ENCODE measurements at places on chromosomes 5 and 9.

DNA sequence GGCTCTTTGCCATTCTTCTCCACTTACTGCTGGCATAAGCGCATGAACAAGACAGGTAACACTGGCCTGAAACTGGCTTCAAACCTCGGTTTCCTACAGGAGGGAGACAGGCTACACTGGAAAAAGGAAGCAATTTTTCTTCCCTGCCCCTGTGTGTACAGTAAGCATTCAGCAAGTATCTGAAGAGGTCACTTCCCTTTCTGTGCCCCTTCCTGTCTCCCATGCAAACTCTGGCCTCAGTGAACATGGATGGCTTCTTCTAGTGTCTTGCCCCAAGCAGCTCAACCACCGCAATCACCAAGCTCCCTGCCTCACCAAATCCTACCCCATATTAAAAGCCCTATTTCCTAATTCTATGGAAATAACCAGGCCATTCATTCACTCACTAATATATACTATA, 42.4 kb downstream of the SERINC5 start:
- no peak for DNase-seq

DNA sequence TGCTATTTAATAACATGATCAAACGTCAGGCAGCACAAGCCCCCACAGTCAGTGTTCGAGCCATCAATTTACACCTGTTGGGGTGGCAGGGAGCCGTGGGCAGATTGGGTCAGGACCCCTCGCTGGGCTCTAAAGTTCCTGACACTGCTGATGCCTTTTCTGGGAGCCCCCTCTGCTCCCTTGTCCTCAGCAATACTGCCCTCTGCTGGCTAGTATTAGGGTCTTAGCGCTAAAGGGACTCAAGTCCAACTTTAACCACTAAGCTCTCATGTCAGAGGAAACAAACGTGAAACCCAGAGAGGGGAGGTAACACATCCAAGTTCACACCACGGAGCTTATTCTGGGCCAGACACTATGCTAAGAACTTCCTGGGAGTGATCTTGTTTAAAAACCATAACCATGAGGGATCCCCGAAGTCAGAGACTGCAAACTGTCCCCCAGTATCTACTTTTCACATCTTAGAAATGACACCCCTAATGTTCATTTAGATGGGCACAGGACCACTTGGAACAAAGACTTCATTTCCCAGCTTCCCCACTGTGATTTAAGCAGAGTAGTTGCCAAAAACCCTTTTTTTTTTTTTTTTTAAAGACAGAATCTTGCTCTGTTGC, 20.4 kb downstream of the ANKS6 start:
- peak; percentile 62 for DNase-seq

DNA sequence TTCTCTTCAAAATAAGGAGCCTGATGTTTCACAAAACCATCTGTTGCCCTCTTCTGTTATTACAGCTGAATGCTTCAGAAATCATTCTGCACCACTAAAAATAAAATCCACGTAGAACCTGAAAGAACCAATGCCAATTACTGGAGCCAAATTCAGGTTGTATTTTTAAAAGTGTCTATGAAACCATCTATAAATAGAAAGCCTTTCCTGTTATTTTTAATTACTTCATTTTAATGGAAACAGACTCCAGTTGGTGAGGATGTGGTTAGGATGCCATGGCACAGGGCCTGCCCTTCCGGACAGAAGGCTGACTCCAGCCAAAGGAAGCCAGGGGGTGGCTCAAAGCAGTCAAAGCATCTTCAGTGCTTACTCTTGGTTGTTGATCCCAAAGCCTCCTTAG, 119.8 kb downstream of the TENT4A start:
- peak; percentile 84 for DNase-seq

DNA sequence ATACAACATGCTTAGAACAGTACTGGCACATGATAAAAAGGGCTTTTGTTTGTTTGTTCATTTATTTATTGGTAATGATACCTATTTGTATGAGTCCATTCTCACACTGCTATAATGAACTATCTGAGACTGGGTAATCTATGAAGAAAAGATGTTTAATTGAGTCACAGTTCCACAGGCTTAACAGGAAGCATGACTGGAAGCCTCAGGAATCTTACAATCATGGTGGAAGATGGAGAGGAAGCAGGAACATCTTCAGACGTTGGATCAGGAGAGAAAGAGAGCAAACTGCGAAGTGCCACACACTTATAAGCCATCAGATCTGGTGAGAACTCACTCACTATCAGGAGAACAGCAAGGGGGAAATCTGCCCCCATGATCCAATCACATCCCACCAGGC, 847.7 kb downstream of the CDH18 start:
- no peak for DNase-seq

DNA sequence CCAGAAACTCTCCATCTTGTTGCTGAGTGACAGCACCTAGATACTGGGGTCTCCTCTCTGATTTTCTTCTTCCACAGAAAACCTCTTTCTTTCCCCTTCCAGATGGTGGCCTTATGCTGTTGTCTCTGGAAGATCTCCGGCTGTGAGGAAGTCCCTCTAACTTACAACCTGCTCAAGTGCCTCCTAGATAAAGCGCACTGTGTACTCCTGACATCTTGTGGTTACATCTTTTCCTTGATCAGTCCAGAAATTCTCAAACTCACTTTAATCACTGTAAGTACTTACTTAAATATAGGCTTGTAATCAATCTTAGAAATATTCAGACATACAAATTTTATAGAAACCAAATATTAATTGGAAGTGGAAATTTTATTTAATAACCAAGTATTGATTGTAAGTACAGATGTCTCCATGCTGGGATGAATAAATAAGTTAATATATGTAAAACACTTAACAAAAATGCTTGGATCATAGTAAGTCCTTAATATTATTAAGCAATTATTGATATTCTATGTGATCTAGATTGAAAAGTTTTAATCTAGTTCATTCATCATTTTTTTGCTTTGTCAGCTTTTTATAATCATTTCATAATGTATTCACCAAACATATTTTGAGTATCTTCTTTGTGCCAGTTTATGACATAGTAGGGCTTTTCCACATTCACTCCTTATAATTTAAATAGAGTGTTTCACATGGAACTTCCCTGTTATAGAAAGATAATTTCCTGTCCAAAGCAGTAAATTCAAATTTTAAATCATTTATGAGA, 1381.4 kb upstream of the CDH6 start:
- no peak for DNase-seq

DNA sequence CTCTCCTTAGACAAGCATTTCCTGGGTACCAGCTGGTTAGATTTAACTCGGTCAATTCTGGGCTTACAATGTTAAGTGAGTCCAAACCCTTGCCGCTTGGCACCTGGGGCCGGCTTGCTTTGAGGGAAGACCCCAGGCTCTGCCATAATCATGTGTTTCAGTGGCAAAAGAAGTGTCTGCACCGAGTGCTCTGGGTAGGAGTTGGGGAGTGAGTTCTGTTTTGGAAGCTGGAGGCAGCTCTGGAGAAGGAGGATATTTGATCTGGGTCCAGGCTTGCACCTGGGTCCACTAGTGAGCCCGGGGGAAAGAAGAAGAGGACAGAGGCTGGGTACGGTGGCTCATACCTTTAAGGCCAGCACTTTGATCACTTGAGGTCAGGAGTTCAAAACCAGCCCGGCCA, 8.4 kb upstream of the OLFM1 start:
- no peak for DNase-seq

DNA sequence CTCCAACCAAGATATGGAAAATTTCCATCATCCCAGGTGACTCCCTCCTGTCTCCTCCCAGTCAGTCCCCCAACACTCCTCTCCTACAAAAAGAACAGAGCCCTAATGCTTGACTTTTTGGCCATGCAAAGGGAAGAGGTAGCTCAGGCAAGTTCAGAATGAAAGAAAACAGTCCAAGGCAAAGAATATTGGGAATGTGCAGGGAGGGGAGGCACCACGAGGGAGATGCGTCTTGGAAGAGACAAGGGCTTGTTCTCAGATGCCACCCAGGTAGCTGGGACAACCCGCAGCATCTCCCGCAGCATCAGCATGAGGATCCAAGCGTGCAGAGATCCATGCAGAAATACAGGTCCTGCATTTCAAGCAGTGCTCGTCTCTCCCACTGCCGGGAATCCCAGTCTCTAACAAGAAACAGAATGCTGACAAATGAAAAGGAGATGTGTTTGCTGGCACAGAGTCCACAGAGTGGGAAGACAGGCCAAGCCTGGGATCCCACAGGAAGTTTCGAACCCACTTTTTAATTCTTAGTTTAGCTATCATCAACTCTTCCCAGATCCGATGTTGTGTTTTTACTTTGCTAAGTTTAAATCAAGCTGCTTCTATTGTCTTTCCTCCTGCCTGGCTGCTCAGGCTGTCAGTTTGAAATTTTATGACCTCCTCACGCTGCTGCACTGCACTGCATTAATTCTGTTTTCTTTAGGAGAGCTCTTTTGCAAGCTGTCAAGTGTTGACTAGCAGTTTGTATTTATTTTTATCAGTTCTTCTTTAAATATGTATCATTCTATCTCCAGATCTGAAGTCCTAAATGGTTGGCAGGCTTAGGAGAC, 86.8 kb upstream of the OSMR start:
- no peak for DNase-seq

- DNase-seq, result peak; percentile 47
Measured at GRCh38 chr9:121744002-121744686, 92.7 kb downstream of the DAB2IP start.

DNA sequence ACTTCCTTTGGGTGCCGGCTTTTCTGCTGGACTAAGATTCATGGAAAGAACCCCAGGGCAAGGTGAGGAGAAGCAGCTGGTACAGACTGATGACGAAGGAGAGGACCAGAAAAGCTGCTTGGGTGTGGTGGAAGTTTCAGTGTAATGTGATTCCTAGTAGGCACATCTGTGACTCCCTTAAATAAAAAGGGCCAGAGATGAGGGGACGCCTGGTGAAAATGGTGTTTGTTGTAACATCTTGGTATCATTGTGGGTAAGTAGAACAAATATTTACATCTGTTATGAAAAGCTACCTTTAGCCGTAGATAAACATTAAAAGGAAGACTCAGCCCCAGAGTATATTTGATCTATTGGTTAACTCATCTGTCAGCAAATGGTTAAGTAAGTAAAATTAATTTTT, 33.8 kb downstream of the OTULINL start:
- no peak for DNase-seq

DNA sequence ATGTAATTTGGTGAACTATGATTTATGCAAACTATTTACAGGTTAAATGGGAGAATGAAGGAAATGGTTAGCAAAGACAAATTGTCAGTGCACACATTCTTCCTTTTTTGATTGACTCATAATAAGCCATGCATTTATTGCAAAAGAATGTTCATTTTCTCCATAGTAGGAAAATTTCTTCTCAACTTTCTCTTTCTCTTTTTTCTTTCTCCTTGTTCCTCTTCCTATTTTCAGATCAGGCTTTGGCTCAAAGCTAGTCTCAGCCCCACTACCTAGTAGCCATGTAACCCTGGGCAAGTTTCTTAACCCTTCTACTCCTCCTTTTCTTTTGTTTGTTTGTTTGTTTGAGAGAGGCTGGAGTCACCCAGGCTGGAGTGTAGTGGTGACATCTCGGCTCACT, 156.6 kb downstream of the PIK3R1 start:
- no peak for DNase-seq

DNA sequence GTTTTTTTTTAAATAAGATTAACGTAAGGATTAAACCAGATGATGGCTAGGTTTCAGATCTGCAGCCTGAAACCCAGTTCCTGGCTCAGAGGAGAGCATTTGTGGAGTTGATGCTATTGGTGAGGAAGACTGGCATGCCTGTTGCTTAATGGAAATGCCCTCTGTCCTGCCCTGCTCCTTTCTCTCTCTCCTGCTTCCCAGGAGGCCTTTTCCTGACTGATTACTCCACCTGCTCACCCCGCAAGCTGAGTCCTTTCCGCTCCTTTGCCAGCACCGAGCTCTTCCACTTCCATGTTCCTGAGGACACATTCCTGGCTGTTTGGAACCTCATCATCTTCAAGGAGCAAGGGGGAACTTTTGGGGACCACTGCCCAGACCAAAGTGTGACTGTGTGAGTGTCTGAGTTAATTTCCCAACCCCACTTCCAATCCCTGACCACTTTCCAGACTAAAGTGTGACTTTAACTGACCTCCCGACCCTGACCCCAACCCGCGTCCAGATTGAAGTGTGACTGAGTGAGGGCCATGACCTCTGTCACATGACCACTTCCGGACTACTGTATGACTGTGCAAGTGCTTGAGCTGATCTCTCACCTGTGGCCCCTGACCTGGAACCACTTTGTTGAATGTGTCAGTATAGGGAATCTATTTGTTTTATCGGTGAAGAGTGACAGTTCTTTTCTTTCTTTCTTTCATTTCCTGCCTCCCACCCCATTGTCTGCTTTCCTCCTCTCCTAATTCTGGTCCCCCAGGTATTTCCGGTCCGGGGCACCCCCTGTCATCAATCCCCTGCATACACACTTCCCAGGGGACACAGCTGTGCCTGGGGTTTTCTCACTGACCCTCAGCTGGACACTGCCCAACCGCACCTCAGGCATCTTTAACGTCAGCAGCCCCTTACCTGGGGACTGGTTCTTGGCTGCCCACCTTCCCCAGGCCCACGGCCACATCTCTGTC, 5.5 kb downstream of the TMEM8B start:
- DNase-seq, result no peak

DNA sequence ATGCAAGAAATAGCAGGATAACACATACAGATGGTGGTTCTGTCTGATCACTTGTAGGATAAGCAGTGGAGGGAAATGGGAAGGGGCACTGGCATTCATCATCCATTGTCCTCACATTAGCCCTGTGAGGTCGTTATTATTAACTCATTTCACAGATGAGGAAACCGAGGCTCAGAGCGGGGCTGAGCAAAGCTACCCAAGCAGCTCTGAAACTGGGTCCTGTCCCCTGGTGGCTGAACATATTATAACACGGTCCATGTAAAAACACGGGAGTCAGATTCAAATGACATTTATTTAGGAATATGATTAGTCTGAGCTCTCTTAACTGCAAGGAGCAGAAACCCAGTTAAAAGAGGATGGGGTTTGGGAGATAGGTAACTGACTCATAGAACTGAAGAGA, 43.1 kb downstream of the HRH2 start:
- DNase-seq, result no peak

DNA sequence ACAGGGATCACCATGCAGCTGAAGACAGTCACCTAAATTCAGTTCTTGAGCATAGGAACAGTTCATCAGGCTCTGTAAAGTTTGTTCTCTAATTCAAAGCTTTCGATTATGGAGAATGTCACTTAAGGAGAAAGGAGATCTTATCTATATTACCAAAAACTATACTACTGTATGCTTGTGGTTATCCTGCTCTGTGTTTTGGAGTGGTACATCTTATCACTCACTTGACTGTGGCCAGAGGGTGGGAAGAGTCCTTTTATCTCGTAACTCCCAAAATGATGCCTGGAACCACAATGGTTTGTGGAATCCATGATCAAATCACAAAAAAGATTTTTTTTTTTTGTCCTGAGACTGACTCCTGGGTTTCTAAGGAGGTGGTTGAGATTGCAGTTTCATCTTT, 230.7 kb downstream of the COMMD10 start:
- DNase-seq, result no peak

- DNase-seq, result no peak
Measured at GRCh38 chr5:62306323-62306895, 403 bp downstream of the KIF2A start.

Data from RPMI7951 (cell line).